ENCODE measurements at places on chromosomes 16 and 17.

DNA sequence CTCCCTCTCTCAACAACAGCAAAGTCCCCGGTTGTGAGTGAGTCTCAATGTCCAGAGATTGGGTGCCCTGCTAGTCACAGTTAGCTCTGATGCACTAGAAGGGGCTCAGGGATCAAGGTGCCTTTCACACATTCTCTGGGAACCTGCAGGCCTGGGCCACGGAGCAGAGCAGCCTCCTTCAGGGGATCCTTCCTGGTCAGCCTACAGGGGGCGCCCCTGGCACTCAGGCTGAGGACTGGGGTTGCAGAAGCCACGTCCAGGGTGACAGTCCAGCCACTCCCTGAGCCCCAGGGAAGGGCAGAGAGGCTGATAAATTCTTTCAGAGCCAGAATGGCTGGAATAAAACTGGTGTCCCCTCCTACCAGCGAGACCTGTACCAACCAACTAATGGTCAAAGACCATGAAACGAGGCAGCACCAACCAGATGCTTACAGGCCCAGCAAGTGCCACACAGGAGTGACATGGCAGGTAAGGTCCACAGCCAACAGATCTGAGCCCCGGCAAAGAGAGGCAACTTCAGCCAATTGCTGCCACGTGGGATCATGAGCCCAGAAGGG, 43.5 kb downstream of the ST3GAL2 start:
- DNase-seq, result peak; percentile 67

DNA sequence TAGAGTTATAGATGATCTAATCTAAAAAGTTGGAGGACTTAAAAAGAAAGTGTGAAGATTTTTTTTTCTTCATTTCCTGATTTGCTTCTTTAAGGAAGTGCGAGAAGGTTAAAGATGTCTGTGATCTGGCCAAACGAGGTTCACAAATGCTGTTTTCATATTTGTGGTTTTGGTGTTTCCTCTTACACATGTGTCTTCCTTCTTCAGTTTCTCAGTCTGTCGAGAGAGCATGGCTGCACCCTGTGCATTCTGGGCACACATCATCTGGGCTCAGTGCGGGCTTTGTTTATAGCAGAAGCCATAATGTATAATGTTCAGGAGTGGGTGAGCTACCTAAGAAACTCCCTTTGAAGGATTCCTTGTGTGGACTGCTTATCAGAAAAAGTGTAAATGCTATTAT, 260.4 kb upstream of the TBX2 start:
- peak; percentile 100 for DNase-seq

- no peak for DNase-seq
Measured at GRCh38 chr17:80415626-80416137, 715 bp downstream of the ENDOV start.

- DNase-seq, result no peak
Measured at GRCh38 chr17:33967608-33968349, 287.3 kb upstream of the CCL2 start.

DNA sequence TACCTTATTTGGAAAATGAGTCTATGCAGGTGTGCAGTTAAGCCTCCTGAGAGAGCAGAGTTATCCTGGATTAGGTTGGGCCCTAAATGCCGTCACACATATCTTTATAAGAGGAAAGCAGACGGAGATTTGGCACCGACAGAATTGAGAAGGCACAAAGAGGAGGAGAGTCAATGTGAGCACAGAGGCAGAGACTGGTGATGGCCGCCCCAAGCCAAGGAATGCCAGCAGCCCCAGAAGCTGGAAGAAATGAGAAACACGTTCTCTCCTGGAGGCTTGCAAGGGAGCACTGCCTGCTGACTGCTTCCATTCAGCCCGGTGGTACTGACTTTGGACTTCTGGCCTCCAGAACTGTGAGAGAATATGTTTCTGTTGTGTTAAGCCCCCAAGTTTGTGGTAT, 3.2 kb downstream of the SLC46A1 start:
- DNase-seq, result no peak

GRCh38 chr17:48577330-48577945, 712 bp downstream of the HOXB4 start:
- DNase-seq, result no peak
